ENCODE measurements at places on chromosomes 6 and 20.

DNA sequence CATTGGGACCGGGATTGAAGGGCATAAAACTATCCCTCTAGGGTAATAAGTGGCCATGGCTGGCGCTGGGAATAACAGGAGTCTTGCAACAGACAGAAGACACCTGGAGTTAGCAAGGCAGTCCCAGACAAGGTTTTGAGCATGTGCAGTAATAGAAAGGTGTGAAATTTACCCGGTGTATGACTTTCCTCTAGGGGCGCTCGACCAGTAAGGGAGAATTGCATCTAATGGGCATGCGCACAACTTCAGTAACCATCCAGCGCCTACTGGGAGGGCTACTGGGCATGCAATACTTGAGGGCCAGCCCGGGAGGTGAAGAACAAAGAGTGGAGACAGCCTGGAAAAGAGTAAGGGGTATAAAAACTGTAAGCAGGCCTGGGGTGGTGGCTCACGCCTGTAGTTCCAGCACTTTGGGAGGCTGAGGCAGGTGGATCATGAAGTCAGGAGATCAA lies 32.7 kb downstream of the SERPINB6 start:
- peak; percentile 6 for DNase-seq

- DNase-seq = no peak
Observed at GRCh38 chr20:25251558-25251957, 3.7 kb downstream of the PYGB start.

- DNase-seq = peak; percentile 76
Observed at GRCh38 chr6:35552285-35552917, 39.7 kb upstream of the TULP1 start.

GRCh38 chr20:36527331-36528125 lies 13.8 kb upstream of the MYL9 start:
- DNase-seq = no peak

- no peak for DNase-seq
Observed at GRCh38 chr6:28901831-28902230, 22.0 kb downstream of the TRIM27 start.

DNA sequence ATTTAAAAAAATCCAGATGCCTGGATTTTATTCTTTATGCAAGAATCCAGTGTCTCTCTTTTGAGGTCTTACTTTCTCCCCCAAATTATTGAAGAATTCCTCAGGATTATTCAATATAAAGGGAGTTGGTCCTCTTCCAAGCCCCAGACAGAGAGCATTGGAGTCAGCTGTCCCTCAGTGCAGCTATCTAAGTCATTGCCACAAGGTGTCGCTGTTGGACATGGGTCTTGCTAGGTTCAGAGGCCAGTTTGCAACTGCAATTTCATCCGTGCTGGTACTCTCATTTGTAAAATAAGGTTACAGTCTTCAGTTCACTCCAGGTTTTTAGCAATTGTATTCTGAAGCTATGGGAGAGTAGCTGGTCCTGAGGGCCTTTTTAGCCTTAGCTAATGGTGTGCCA lies 27.8 kb downstream of the CCN2 start:
- no peak for DNase-seq

GRCh38 chr20:23164176-23164601 lies 78.1 kb upstream of the CD93 start:
- DNase-seq = no peak

- no peak for DNase-seq
Observed at GRCh38 chr6:129233458-129234134, 350.7 kb downstream of the LAMA2 start.

DNA sequence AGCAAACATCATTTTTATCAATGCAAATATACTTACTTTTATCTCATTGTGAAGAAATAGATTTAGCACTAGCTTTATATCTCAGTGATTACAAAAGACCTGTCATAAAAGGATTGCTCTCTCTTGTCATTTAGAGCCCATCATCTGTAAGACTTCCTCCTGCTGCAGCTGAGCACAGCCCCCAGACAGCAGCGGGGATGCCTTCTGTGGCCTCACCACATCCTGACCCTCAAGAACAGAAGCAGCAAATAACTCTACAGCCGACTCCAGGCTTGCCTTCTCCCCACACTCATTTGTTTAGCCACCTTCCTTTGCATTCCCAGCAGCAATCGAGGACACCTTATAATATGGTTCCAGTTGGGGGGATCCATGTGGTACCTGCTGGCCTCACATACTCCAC lies 127.0 kb upstream of the EDN1 start:
- DNase-seq = no peak

GRCh38 chr6:44474190-44474631 lies 86.7 kb downstream of the CDC5L start:
- DNase-seq = no peak

DNA sequence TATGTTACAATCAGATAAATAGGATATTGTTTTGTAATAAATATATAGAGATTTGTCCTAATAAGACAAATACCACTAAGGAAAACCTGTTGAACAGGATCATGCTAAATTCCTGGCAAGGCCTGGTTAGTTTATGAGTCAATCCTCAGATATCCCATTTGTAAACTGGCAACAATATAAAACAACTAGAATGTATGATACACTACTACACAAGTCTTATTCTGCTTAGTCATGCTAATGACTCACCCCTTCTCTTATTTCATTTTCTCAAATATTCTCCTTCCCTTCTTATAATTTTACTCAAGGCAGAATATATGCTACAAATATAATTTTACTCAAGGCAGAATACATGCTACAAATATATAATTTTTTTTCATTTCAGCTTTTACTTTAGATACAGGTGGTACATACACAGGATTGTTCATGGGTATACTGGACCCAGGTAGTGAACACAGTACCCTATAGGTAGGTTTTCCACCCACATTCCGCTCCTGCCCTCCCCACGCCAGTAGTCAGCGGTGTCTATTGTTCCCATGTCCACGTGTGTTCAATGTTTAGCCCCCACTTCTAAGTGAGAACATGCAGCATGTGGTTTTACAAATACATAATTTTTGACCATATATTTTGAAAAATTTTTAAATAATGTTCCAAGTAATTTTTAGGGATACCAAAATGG lies 6.3 kb downstream of the OSER1 start:
- DNase-seq = no peak

- DNase-seq = no peak
Observed at GRCh38 chr6:169639653-169640278, 62.1 kb downstream of the WDR27 start.

GRCh38 chr6:33049323-33050013 lies 24.0 kb downstream of the HLA-DPA1 start:
- DNase-seq = no peak

DNA sequence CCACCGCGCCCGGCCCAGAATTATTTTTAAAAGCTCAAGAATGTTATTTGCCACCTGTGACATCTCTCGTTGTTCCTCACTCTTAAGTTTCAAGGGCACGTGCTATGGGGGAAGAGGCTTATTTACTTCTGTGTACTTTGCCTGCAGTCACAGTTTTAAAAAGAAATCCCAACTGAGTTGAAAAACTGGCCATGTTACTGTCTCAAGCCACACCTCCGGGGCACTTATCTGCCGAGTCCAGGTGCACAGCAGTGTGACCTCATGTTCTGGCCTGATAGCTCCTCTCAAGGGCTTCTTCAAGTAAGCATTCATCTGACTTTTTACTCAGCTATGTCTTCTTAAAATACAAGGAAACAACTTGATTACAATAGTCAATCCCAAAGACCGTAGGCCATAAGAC lies 34.5 kb downstream of the SHLD1 start:
- DNase-seq = no peak

DNA sequence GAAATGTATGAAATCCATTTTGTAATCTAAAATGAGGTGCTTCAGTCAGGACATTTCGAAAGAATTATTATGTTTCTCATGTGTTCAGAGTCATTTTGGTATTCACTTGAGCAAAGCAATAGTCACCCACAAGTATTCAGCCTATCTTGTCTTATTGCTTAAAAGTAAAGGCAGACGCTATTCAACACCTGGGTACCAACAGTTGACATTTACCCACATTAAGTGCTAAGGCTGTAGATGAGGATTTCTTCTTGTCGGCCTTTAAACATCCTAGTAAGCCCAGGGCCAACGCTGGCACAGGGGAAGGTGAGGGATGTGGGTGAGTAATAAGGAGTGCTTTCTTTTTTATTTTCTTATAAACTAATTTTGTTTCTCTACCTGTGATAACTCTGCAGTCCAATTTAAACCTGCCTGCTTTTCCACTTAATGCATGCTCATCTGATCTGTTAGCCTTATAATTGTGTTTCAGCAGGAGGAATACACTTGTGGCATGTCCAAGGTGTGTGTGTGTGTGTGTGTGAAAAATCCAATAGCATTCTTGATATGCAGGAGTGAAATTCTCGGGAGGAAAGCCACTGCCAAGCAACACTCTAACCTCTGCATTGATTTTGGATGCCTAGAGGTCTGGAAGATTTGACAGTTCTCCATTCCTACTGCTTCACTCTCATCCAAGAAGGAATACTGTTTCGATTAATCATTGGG lies 252.0 kb downstream of the SOX4 start:
- DNase-seq = no peak

DNA sequence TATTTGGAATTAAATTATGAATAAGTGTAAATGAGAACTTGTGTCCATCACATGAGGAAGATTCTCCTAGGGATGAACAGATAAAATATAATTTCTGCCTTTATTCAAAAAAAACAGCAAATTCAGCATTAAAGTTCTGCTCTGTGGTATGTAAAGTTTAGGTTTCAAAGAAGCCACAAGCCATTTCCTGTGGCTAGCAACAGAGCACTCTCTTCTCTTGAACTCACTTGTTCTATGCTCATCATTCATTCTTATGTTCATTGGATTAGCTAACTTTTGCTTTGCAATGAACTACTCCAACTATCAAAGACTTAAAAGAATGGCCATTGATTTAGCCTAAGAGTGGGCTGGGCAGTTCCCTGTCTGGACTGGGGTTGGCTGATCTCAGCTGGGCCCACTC lies 20.8 kb upstream of the SNRPB2 start:
- no peak for DNase-seq

DNA sequence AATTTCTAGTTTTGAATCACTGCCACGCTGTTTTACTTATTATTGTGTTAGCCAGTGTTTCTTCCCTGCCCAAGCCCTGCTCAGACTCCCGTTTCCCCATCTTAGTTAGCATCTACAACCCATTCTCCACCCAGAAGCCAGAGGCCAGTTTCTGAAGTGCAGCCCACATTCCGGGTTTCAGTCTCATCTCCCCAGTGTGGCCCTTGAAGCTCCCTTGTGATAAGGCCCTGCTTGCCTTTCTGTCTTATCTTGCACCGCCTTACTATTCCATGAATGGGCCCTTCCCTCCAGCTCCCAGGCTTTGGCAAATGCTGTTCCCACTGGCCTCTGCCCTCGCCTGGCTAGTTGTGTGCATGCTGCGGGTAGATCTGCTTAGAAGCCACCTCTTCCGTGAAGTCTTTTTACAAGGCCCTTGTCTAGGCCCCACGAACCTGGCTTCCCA lies 41.1 kb downstream of the TOX2 start:
- no peak for DNase-seq

- no peak for DNase-seq
Observed at GRCh38 chr20:20655883-20656282, 56.6 kb downstream of the RALGAPA2 start.

DNA sequence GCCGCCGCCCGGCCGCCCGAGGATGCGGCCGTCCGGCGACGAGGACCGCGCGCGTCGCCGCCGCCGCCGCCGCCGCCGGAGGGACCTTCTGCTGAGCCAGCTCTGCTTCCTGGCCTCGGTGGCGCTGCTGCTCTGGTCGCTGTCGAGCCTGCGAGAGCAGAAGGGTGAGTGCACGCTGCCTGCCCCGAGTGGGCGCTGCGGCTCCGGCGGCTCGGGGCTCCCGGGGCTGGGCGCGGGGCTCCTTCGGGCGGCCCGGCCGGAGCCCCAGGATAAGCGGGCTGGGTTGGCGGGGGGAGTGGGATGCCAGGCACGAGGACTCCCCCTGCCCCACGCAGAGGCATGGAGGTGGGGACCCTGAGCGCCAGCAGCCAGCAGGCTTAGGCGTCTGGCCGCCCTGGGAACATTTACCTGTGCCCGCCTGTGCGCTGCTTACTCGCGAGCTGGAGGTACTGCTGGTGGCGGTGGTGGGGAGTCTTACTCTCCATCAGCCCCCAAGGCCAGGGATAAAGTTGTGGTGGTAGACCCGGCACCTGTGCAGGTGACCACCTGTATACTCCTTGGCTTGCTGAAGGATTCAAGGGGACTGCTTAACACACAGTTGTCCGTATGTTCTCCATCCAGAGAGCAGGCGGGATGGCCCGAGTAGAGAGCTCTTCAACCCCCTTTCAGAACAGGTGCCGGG lies 520 bp downstream of the SLC24A3 start:
- DNase-seq = no peak

GRCh38 chr20:46076806-46077205 lies 13.0 kb downstream of the NCOA5 start:
- no peak for DNase-seq

DNA sequence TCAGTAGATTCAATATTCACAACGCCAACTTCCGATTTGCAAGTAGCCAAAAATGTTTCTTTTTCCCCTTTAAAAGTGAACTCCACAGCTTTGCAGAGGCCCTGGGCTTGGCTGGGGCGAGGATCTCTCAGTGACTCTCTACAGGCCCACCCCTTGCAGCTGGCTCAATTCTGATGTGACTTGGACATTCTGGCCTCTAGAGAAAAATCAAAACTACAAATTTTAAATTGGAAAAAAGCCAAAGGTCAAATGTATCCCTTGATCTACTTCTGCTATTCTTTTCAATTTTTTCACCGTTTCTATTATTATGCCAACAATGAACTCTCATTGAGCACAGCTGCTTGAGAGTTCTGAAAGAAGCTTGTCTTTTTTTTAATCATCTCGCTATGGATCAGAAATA lies 245.9 kb upstream of the HS3ST5 start:
- DNase-seq = no peak

DNA sequence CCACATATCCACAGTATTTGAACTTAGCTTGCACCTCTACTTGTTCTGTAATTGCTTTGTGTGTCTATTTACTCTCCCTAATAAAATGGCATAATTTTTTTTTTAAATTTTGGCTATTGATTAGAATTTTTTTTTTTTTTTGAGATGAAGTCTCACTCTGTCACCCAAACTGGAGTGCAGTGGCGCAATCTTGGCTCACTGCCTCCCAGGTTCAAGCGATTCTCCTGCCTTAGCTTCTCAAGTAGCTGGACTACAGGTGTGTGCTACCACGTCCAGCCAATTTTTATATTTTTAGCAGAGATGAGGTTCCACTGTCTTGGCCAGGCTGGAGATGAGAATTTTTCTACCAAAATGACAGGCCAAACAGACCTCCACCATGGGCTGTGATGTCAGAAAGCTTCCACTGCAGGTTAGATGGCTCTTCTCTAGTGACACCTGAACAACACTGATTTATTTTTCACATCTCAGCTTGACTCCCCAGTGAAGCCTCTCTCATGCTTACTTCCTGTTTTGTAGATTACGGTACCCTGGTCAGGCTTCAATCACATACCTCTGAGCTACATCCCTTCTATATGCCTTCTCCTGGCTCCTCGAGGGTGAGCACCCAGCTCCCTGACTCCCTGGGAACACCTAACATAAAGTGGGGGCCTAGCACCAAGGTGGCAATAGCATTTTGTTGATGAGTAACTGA lies 112.8 kb downstream of the ARHGAP18 start:
- no peak for DNase-seq

GRCh38 chr6:3377536-3378397 lies 79.1 kb downstream of the SLC22A23 start:
- no peak for DNase-seq

GRCh38 chr6:113819169-113819830 lies 37.8 kb upstream of the MARCKS start:
- no peak for DNase-seq

Data from activated T-cell treated with anti-CD3 and anti-CD28 coated beads, Interleukin-2, amount 50 U/mL, for 1 hour (primary cell).